ENCODE measurements at places on chromosomes 7 and 10.

GRCh38 chr7:44373418-44373740, 48.0 kb upstream of the CAMK2B start:
- DNase-seq: no peak

GRCh38 chr10:86139066-86139657, 227.4 kb downstream of the GRID1 start:
- DNase-seq: no peak

DNA sequence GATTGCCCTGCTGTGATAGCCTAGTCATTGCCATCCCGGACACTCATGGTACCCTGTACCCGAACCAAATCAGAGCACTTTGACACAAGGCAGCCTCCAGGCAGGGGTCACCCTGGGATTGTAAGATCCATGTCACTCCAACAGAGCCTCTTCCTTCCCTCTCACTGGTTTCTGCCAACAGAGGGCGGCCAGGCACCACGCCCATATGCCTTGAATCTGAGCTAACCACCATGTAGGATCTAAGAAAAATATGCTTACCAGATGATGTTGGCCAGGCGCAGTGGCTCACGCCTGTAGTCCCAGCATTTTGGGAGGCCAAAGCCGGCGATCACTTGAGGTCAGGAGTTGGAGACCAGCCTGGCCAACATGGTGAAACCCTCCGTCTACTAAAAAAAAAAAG, 389.2 kb upstream of the KLF6 start:
- no peak for DNase-seq

GRCh38 chr7:50923476-50923875, 140.8 kb upstream of the GRB10 start:
- DNase-seq: no peak

DNA sequence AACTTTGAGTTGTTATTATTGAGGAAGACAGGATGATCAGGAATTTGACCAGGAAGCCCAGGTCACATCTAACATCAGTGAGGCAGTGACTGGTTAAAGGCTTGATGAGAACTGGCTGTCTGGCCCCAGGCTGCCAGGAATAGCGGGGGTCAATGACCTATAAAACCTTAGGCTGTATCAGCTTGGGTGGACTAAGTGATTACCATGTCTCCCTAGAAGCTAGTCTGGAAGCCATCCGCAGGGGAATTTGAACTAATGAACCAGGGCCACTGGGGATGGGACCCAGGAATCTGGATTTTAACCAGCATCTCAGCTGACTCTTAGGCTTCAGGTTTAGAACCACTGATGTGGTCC, 56.6 kb downstream of the BPGM start:
- no peak for DNase-seq

- DNase-seq: no peak
Observed at GRCh38 chr10:114313866-114314265, 74.8 kb downstream of the VWA2 start.

DNA sequence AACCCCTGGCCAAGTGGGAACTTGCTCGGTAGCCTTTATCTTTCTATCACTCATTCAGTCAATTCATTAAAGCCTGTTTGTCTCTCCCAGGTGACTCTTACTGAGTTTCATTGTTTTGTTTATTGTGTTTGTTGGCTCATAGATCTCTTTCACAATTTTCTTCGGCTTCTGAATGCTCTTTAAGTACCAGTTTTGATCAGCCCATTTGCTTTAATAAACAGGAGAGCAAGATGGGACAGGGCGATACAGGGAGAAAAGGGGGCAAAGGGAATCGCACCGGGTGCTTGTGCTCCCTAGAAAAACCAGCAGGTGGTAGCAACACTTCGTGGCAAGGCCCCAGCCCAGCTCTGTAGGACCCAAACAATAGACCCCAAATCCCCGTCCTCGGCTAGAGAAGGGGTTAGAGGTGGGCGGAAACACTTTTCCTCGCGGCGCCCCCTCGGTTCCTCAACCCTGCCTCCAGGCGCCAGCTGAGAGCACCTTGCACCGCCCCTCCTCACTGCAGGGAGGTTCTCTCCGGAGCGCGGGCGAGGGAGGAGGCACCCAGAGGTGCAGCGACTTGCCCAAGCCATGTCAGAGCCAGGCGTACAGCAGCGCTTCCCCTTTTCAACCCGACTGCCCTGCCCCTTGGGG, 1.0 kb upstream of the EPHB6 start:
- peak; percentile 43 for DNase-seq

DNA sequence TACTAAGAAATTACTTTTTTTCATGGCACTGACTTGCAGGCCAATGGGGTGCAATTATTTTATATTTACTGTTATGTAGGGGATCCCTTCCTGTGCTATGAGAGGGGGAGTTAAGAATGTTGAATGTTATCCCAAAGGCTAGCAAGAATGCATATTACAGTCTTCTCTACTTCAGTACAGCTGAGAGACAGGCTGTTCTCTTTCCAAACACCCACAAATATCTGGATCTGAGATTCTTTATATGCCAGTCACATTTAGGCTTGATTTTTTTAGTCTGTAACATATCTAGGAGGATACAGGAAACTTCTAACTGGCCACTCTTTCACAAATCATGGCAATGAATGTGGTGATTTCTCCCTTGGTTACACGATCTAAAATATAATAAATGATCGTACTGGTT, 266.4 kb upstream of the FZD8 start:
- no peak for DNase-seq

- DNase-seq: no peak
Observed at GRCh38 chr10:132660385-132660784, 122.8 kb downstream of the INPP5A start.

DNA sequence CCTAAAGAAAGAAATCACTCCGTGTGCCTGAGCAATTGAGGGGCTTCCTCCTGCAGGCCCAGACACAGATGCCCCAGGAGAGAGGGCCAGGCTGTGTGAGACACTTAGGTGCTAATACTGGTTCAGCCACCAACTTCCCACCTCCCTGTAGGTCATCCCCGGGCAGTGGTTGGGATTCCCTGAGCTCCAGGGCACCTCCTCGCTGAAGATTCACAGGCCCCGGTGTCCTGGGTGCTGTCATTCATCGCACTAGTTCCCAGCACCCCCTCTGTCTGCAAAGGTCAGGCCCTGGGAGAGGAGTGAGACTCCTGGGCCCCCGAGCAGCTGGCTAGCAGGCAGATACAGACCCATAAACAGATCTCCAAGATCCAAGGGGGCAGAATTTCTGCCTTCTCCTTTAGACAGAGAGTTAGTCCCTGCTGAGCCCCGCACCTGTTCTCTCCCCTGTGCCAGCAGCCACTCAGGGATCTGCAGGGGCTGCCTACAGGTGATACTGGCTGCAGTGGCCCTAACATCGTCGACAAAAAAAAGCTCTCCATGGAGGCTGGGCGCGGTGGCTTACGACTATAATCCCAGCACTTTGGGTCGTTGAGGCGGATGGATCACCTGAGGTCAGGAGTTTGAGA, 38.2 kb upstream of the GTF2I start:
- DNase-seq: no peak

DNA sequence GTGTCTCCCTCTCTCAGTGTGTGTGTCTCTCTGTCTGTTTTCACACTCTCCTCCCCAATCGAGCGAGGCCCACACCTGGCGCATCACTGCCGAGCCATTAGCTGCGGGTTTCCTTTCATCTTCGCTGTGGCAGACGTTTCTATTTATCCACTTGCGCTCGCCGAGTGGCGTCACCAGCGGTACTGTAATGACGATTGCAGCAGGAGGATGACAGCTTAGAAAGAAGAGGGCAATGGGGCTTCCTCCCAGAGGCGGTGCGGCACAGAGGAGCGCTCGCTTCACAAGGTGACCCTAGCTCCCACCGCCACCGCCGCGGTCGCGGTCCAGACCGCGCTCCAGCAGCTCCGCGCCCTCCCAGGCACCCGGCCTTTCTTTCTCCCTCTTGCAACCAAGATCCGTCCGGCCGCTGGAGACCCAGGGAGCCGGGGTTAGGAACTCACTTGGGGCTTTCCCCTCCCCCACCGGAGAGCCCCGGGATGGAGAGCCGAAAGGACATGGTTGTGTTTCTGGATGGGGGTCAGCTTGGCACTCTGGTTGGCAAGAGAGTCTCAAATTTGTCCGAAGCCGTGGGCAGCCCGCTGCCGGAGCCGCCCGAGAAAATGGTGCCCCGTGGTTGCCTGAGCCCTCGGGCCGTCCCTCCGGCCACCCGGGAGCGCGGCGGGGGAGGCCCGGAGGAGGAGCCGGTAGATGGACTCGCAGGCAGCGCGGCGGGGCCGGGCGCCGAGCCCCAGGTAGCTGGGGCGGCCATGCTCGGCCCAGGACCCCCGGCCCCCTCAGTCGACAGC, at the start of gene EVX1:
Gene EVX1 (plus strand): TSS at position 248 of the 785 bp plus-strand sequence. CDS start 229 bp downstream, at position 477.
- no peak for DNase-seq

- DNase-seq: no peak
Observed at GRCh38 chr7:74105992-74106391, 22.4 kb downstream of the LIMK1 start.

DNA sequence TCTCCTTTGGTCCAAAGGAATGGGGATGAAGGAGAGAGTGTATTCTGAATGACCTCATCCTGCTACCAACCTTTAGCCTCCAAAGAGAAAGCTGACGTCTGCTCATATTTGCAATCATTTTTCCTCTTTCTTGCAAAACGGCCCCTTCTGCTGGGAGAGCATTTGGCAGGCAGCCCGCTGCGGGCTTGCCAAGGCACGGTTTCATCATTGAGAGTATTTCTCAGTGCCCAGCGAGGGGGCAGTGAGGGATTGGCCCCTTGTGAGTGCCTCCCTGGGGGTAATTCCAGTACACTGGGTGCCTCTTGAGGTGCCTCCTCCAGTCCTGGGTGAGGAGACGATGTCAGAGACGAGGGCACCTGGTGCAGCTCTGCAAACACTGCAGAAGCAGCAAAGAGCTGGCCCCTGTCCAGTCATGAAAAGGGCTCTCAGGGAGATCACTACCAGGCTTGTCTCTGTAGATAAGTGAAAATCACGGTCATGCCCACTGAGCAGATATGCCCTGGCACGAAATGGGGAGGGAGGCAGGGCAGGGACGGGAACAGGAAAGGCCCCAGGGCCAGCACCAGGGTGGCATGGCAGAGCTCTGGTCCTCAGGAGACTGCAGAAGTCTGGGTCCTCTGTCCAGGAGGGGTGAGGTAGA, 48.7 kb upstream of the SHH start:
- DNase-seq: no peak

DNA sequence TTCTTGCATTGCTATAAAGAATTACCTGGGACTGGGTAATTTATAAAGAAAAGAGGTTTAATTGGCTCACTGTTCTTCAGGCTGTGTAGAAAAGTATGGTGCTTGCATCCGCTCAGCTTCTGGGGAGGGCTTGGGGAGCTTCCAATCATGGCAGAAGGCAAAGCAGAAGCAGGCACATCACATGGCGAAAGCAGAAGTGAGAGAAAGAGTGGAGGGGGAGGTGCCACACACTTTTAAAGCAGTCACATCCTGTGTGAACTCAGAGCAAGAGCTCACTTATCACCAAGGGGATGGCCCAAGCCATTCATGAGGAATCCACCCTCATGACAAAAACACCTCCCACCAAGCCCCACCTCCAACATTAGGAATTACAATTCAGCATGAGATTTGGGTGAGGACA, 303.5 kb downstream of the OTUD1 start:
- no peak for DNase-seq

DNA sequence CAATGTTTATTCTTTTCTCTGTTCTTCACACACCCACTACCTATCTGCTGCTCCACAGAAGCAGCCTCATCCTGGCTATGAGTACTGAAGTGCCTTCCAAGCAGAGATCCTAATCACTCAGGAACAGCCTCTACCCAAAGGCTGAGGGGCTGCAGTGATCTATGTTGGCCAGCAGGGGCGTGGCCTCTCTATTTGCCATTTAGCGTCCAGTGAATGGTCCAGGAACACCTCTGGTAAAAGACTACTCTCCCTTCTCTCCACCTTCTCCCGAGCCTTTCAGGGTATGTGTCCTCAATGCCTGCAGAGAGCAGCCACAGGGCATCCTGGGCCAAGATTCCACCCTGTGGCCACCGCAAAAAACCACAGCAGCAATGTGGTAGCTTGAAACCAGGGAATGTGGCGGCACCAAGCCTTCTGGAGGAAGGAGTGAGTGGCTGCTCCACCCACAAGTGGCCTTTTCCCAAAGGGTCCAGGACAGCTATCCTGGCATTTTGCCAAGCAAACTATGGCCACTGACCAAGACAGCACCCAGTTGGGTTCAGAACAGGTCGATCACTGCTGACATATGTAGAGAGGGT, 70.9 kb downstream of the SYPL1 start:
- peak; percentile 5 for DNase-seq

GRCh38 chr10:42985436-42986316, 91.2 kb upstream of the RET start:
- no peak for DNase-seq

GRCh38 chr10:123017421-123018165, 8.8 kb downstream of the ACADSB start:
- DNase-seq: no peak

DNA sequence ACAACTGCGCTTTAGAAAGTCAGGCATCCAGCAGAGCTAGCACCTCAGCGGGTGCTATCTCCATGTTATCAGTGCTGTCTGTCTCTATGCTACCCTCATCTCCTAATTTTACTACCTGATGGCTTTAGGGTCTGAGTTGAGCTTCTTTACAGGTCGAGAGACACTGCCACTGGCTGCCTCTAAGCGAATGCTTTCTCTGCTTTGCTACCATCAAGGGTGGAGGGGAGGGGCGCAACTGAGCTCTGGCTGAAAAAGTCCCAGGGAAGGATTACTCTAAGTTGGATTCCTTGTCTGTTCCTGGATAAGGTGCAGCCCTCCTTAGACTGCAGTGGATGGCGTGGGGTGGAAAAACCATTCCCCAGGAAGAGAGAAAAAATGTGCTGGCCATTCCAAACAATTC, 105.7 kb downstream of the CDK14 start:
- no peak for DNase-seq

GRCh38 chr10:103747193-103747865, 108.0 kb downstream of the SH3PXD2A start:
- no peak for DNase-seq

DNA sequence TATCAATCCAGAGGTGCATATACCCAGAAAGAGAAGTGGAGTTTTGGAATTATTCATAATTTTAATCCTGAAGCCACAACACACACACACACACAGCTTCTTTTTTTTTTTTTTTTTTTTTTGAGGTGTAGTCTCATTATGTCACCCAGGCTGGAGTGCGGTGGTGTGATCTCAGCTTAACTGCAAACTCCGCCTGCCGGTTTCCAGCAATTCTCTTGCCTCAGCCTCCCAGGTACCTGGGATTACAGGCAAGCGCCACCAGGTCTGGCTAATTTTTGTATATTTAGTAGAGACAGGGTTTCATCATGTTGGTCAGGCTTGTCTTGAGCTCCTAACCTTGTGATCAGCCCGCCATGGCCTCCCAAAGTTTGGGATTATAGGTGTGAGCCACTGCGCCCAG, 35.4 kb downstream of the TET1 start:
- no peak for DNase-seq
